Hematopoietic multipotent progenitor cell treated with erythropoietin and hydrocortisone succinate and interleukin-3 and kit ligand, for 15 days (in vitro differentiated cells): ENCODE measurements at places on chromosomes 1 and 21.

GRCh38 chr1:116365353-116365780 is 7.7 kb upstream of the ATP1A1 start:
- DNase-seq = no peak

- DNase-seq = no peak
Measured at GRCh38 chr21:45146306-45146705, 71.9 kb downstream of the ADARB1 start.

GRCh38 chr1:53274026-53274425 is 35.7 kb upstream of the MAGOH start:
- no peak for DNase-seq

- DNase-seq = no peak
Measured at GRCh38 chr1:222928212-222928611, 113.4 kb downstream of the DISP1 start.

DNA sequence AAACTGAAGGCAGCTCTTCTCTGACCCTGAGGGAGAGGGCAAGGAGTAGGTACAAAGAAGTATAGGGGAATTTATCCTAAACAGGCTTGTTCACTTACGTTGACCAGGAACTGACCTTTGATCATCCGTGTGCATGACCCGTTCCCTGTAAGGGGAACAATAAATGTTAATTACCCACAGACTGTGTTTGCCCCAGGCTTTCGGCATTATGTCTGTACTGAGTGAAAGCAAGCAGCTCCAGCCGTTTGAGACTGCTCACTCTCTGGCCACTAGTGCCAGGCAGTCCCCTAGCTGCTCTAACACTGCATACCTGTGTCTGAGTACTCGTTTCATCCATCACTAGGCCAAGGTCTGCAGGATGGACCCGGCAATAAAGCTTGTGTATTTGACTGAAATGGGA is 1365.3 kb downstream of the NCAM2 start:
- DNase-seq = no peak

DNA sequence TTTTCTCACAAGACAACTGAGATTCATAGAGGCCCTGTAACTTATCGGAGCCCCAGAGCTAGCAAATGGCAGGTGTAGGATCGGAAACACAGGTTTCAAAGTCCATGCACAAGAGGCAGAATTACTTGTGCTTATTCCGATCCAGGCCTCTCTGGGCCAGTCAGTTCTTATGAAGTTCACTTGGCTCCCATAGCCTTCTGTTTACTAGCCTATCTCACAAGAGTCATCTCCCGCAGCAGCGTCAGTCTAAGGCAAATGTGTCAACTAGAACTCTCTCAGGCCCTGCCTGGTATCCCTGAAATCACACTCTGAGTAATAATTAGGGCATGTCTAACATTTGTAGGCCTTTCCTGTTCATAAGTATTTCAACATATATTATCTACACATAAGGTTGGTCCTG is 43.3 kb downstream of the PHC2 start:
- DNase-seq = no peak

GRCh38 chr1:226708342-226708780 is 30.7 kb downstream of the ITPKB start:
- peak; percentile 67 for DNase-seq

GRCh38 chr1:27590917-27591508 is 12.9 kb downstream of the AHDC1 start:
- no peak for DNase-seq

GRCh38 chr1:41467673-41468072 is 16.8 kb downstream of the EDN2 start:
- no peak for DNase-seq

GRCh38 chr1:9086796-9087195 is 17.4 kb upstream of the SLC2A5 start:
- DNase-seq = no peak

DNA sequence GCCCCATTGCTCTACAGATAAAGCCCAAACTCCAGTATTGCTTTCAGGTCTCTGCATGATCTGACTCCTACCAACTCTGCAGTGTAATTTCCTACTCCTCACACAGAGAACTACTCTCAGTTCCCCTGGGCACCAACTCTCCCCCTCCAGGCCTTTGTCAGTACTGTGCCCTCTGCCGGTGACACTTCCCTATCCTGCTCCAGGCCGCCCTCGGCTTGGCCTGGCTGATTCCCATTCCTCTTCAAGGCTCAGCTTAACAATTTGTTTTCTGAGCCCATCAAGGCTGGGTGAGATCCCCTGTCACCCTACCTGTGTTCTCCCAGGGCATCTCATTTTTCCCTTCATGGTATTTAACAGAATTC is 2.6 kb downstream of the SLAMF8 start:
- no peak for DNase-seq

GRCh38 chr1:86650065-86650464 is 54.3 kb upstream of the SH3GLB1 start:
- no peak for DNase-seq

DNA sequence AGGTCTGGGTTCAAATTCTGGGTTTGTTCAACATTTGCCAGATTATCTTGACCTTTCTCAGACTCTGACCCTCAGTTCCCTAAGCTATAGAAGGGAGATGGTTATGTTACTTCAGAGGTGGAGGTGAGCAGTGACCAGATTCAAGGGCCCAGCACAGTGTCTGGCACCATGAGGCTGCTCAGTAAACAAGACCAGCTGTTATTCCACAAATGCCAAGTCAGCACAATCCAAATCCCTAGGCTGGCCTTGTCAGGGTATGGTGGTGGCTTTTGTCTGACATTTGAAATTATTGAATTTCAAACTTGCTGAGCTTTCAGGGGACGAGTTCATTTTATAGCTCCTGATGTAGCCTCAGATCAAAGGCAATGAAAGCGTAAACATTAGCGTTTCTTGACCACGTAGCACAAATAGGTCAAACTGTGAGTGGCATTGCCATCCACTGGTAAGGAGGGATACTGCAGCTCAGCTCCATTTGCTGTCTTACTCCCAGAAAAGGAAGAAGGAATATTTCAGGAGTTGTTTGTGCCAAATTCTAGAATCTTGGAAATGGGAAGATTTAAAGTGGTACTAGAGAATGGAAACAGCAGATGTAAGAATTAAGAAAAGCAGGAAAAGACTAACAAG is 94.3 kb upstream of the EDN2 start:
- no peak for DNase-seq

- DNase-seq = peak; percentile 80
Measured at GRCh38 chr1:65068202-65069010, 79.6 kb upstream of the AK4 start.

DNA sequence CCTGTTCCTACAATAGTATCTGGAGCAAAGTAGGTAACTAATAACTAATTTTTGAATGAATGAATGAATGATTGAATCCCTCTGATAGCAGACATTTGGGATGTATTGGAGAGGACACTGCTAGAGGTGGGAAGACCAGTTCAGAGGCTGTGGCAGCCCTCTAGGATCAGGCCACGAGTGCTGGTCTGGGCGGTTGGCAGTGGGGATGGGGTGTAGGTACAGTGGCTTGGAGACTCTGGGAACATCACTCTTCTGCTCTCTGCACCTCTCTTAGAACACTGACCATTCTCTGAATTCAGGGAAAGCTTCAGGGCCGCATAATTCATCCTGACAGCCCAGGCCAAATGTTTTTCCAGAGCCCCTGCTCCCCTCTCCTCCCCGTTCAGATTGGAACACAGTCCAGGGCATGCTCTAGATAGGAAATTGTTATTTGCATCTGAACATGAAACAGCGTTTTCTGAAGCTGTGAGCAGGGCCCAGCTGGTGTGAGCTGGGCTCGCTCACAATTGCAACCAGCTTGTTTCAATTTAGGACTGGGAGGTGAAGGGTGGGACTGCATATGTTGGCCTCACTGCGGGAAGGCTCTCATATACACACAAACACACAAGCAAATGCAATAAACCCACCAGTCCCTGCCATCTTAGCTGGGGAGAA is 253.1 kb upstream of the USP24 start:
- DNase-seq = no peak

- DNase-seq = no peak
Measured at GRCh38 chr1:247453997-247454396, 3.9 kb downstream of the OR2B11 start.

DNA sequence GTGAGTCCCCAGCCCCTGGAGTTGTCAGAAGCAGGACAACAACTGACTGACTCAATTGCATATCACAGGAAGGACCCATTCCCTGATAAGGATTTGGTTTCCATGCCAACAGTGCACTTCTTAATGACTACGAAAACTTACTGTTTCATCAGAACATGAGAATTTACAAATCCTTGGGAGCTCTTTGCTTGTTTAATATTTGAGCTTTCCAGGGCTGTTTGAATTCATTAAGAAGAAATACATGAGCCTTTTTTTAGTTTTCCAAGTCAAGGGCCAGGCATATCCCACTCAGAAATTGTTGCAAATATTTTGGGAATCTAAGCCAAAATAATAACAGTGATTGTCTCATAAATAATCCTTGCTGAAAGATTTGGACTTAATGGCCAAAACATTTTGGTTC is 27.2 kb upstream of the COL24A1 start:
- DNase-seq = no peak

DNA sequence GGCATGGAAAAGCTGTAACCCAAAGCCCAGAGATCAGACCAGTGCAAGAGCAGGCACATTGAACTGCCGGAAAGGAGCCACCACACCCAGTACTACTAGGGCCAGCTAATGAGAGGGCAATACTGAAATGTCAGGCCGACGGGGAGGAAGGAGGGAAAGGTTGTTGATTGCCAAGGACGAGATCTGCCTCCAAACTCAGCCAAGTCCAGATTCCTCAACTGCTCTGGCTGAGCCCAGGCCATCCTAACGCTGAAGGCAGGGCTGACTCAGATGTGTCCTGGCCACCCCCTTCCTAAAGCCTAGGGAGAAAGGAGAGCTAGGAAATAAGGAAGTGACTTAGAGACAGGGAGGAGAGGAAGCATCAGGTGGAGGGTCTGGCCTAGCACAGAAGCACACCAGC is 42.1 kb upstream of the IPO9 start:
- DNase-seq = no peak

DNA sequence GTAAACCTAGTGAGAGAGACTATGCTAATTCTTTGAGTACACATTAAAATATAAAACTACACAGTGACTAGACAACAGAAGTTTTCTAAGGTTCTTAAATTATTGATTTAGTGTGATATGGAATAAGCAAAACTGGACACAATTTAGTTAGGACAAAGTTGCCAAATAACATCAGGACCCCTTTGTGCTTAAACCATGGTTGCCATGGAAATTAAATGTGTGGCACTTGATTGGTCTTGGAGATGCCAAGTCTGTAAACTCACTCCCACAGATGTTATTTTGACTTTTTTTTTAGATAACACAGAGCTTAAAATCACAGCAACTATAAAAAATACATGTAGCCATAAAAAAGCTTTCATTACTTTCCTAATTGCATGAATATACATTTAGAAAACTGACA is 234.6 kb downstream of the BRINP3 start:
- DNase-seq = no peak

- DNase-seq = no peak
Measured at GRCh38 chr1:10996100-10996499, 16.4 kb upstream of the TARDBP start.

DNA sequence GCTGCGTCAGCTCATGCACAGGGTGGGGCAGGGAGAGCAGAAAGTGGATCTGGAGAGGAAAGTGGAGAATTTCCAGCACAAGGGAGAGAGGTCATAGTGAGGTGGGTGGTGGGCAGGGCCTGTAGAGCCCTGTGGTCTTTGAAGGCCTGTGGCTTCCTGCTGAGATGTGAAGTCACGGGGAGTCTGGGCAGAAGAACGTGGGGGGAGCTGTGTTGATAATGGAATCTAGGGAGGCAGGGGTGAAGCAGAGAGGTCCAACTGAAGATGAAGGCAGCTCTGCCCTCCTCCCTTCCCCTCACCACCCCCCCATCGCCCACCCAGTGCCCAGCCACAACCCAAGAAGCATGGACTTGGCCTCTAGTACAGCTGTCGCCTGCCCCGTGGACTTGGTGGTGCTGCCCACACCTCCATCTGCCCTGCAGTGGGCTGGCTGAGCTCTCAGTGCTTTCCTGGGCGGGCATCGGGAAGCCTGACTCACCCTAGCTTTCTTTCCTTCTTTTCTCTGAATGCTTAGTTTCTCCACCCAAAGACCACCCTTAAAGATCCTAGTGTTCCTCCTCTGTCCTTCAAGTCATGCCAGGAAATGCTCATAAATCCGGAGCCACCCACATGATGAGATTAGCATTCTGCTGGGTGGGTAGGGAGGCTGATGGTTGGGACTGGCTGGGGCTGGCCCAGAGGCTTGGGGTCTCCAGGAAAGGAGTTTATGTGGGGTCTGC is 186.1 kb downstream of the TRABD2B start:
- no peak for DNase-seq

DNA sequence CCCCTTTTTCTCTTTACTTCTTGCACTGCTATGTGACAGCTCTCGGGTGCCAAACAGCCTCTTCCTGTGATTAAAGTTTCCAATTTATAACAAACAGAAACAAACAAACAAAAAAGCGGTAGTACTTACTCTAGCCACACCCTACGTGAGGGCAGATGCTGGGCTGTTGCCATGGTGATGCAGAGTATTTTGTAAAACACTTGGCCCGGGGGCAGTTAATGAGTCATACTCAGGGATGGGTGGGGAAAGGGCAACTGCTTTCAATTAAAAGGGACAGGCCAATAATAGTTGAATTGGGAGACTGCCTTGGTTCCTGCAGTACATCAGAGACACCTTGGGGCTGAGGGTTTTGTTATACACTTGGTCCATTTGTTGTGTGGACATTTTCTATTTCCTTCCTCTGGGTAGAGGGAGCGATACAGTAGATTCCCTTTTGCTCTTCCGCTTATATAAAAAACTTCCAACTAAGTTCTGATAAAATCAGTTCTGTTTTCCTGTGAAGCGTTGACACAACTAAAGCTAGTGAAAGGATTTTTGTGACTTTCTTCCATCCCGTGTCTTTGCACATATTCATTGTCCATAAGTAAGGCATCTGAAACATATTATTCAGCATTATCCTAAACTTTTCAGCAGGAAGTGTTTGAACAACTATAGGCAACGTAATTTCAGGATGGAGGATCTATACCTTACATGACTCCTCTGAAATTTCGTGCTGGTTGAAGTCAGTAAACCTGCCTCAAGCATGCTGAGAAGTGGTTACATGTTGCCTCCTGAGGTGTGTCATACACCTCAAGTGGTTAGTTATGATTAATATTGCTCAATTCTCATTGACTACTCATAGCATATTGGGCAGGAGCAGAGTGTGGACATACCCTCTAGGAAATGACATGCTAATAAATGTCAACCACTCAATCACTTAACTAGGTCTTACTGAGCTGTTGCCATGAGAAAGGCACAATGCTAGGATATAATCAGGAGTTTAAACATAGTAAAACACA is 36.7 kb upstream of the THEM4 start:
- peak; percentile 97 for DNase-seq

- no peak for DNase-seq
Measured at GRCh38 chr1:107153014-107153413, 12.2 kb downstream of the NTNG1 start.

- no peak for DNase-seq
Measured at GRCh38 chr1:35447278-35447677, 109.9 kb downstream of the KIAA0319L start.

GRCh38 chr1:13762642-13763041 is 62.7 kb downstream of the PRDM2 start:
- DNase-seq = no peak

- DNase-seq = no peak
Measured at GRCh38 chr21:33894736-33895288, 20.8 kb downstream of the ATP5PO start.
